Gastrocnemius medialis (tissue), 4 donors: ENCODE measurements at places on chromosomes 13 and 19. TPM values are rescaled to one million over a fixed set of nuclear protein-coding genes. Genes with fewer than 3 reads are reported as not detected.

Gene LCP1
- 12.5 TPM for total RNA-seq

Gene CATSPERD
- total RNA-seq, result not detected

Gene NBEA
- total RNA-seq, result 4.5 TPM

Gene ATP4B
- not detected for total RNA-seq

Gene CRX
- not detected for total RNA-seq
